Occipital lobe (tissue), 3 donors: ENCODE measurements at places on chromosomes 4 and X. TPM values are rescaled to one million over a fixed set of nuclear protein-coding genes. Genes with fewer than 3 reads are reported as not detected.

The KLHL13 gene
- total RNA-seq: 51.2 TPM

DNA sequence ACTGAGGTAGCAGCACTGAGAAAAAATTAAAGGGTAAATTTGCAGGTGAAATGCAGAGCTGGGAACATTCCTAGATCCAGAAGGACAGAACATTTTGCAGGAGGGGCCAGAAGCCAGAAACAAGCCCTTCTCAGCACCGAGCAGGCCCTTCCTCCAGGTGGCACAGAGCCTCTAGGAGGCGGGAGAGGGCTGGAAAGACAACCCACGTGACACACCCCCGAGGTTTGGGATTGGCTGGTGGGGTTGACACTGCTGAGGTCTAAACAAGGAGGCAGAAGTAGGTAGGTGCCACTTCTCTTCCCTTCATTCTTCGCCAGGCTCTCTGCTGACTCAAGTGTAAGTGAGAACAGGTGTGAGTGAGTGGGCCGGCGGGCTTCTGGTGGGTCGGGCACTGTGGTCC is at the start of gene PAGE4:
Gene PAGE4 (plus strand): TSS at position 288 of the 400 bp plus-strand sequence. CDS start 1,126 bp downstream, outside the sequence.
- DNase-seq: no peak

GRCh38 chr4:46073778-46074177 is 50.1 kb downstream of the GABRG1 start:
- DNase-seq: no peak

- DNase-seq: no peak
Measured at GRCh38 chr4:138405934-138406567, 163.9 kb upstream of the SLC7A11 start.

DNA sequence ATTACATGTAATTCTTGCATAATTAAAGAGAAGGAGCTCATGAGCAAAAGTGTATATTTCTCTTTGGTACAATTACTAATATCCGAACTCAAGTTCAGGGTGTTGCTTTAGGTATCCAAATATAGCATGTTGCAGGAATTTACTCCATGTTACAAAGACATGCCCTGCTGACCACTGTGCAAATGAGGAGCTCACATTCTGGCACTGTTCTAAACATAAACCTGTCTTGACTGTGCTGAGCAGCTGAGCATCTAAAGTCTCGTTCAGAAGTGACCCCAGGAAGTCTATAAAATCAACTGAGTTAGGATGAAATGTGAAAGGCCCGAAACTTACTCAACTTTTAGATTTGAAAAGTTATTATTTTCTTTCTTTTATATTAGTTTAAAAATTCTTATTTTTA is 124.3 kb downstream of the STIM2 start:
- DNase-seq: no peak

GRCh38 chrX:17520016-17520615 is 145.1 kb downstream of the NHS start:
- DNase-seq: no peak

GRCh38 chrX:13808865-13809264 is 8.0 kb downstream of the GPM6B start:
- no peak for DNase-seq

DNA sequence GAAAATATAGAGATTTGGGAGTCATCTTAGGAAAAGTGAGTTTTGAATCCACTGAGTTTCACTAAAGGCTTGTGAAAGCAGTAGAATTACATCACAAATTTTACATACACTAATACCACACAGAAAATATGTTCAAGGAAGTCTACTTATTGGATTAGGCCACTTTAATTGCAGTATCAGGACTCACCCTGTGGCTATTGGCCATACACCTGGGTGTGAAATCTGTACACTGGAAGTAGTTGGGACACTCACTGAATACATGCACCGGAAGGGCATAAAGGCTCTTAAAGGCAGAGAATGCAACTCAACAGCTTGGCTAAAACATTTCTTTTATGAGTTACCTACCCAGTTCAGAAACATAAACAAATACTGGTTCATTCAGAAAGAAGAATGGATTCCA is 19.8 kb downstream of the MAOB start:
- DNase-seq: no peak

DNA sequence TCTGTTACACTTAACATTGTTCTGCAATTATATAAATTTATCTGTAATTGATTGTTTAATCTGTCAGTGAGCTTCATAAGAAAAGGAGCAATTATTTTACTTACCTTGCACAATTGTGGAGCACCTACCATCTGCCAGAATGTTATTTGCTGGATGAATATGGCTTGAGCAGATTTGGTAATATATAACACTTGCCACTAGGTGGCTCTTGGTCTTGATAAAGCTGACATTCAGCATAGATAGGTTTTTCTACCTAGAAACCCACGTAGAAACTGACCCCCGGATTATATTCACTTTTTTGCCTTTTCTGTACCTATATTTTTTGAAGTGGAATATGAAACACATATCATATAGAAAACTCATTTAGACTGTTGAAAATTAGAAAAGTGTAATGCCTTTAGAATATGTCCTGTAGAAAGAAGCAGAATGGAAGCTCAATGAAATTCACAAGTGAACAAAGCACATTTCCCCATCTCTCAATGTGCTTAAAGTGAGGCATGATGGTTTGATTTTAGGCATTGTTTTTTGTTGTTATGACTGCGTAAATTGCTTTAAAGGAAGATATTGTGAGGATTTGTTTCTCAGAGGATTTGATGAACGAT is 9.5 kb downstream of the RBPJ start:
- DNase-seq: no peak

DNA sequence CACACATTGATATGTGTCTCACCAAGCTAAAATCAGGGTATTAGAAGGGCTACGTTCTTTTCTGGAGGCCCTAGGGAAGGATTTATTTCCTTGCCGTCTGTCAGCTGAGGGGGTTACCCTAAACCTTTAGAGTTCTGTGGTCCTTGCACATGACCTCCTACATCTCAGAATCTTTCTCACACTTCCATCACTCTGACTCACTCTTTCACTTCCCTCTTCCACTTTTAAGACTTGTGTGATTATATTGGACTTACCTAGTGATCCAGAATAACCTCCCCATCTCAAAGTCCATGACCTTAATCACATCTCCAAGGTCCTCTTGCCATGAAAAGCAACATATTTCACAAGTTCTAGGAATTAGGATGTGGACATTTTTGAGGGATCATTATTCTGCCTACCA is 53.6 kb upstream of the FUNDC1 start:
- no peak for DNase-seq

DNA sequence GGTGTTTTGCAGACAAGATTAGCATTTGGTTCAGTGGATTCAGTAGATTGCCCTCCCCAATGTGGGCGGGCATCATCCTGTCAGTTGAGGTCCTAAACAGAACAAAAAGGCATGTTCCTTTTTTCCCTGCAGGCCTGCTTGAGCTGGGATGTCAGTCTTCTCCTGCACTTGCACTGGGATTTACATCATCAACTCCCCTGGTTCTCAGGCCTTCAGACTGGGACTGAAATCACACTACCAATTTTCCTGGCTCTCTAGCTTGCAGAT is 278.9 kb upstream of the FTHL17 start:
- no peak for DNase-seq

DNA sequence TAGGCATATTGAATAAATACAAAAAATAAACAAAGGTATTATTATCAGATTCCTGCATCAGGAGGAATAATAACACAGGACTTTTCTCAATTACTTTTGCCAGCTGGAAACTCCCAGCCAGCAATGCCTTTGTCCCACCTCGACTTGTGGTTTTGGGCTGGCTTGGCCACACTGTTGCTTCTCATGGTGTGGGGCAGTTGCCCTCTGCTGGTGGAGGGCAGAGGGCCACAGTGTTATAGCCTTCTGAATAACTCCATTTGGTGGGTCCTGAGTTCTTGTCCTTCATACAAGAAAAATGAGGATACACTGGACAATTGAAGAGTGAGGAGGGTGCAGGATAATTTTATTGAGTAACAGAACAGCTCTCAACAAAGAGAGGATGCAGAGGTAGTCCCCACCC is 1206.0 kb upstream of the ADGRL3 start:
- DNase-seq: no peak

GRCh38 chr4:26885912-26886274 is 25.3 kb downstream of the STIM2 start:
- no peak for DNase-seq

The P2RY8 gene
- 0.16 TPM for total RNA-seq
